Heart right ventricle (tissue), 16 donors: ENCODE measurements at places on chromosomes 1 and 21. TPM values are rescaled to one million over a fixed set of nuclear protein-coding genes. Genes with fewer than 3 reads are reported as not detected.

Gene PODN
- 19.5 TPM for total RNA-seq

Gene CLCA1
- not detected for total RNA-seq

Gene MAP7D1
- 297 TPM for total RNA-seq

Gene LYST
- total RNA-seq, result 11.5 TPM

Gene PROK1
- total RNA-seq, result not detected

Gene INTS7
- 11.4 TPM for total RNA-seq

Gene AIM2
- total RNA-seq, result 0.42 TPM

Gene LY9
- total RNA-seq, result not detected

Gene INAVA
- not detected for total RNA-seq

GRCh38 chr1:19811206-19811851 is 3.8 kb downstream of the RNF186 start:
- no peaks in the 10 kb centered on the region for H3K4me1 ChIP-seq
- no peak overlapping the region for H3K4me3 ChIP-seq
- H3K27me3 ChIP-seq, result no peaks in the 10 kb centered on the region
- DNase-seq, result no peak
- no peak overlapping the region for H3K27ac ChIP-seq
- H3K36me3 ChIP-seq, result no peaks in the 10 kb centered on the region

DNA sequence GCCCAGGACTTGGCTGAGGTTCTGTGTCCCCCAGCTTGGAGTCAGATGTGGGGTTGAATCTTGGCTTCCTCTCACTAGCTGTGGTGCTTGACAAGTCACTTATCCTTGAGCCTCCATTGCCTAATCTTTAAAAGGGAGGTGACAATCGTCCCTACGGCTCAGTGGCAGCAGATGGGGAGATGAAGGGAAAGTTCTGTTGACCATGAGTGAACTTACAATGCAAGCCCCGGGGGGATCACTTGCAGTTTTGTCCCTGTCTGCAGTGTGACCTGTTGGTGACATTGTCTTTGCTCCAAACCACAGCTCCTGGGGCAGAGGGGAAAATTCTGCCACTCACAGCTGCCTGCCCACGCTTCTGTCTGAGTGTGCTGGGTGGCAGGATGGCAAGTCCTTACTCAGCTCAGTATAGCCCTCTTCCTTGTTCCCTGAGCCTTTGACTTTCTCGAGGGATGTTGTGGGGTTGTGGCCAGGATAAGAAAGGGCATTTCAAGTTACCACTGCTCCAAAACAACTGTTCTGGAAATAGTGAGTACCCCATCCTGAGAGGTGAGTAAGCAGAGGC is 1.7 kb downstream of the PCSK9 start:
- DNase-seq, result no peak
- peaks cover 9% of the 10 kb centered on the region for H3K4me1 ChIP-seq
- H3K36me3 ChIP-seq, result no peaks in the 10 kb centered on the region
- H3K27me3 ChIP-seq, result peaks cover 61% of the 10 kb centered on the region
- H3K27ac ChIP-seq, result no peak overlapping the region
- no peak overlapping the region for H3K4me3 ChIP-seq

- peak; percentile 94 for DNase-seq
- peaks cover 4% of the 10 kb centered on the region for H3K36me3 ChIP-seq
- H3K4me1 ChIP-seq, result peaks cover 52% of the 10 kb centered on the region
- peak overlapping the region; percentile 73 for H3K27ac ChIP-seq
- peak overlapping the region; percentile 42 for H3K4me3 ChIP-seq
- no peaks in the 10 kb centered on the region for H3K27me3 ChIP-seq
Measured at GRCh38 chr1:46613661-46614603, 2.7 kb downstream of the MOB3C start.

DNA sequence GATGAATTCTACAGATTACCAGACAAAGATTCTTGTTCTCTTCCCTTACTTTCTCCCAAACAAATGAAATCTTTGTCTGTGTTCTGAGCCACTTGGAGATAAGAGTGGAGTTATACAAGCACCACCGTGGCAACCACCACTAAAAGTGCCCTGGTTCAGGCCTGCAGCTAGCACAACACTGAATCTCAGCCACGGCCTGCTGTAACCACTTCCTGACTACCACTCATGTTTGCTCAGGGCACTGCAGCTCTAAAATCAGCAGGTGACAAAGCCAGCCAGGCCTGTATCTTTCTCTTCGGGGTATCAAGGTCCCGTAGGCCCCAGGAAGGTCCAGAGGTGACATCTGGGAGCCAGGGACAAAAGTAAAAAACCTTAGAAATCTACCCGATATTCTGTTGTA is 3.2 kb upstream of the OR2T6 start:
- no peaks in the 10 kb centered on the region for H3K4me1 ChIP-seq
- H3K4me3 ChIP-seq, result no peak overlapping the region
- H3K27me3 ChIP-seq, result no peaks in the 10 kb centered on the region

DNA sequence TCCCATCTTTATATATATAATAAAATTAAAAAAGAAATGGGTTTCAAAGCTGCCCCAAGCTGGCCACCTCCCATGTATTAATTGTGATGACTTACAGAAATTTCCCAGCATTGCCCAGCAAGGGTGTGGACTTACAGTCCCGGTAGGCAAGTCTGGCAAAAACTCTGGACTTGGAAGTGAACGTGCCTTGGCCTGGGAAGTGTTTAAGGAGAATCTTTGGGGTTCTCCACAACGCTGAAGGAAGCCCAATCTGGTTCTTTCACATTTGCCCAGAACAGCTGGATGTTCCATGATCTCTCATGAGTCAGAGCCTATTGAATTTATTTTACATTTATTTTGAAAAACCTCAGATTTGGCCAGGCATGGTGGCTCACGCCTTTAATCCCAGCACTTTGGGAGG is 98.4 kb upstream of the SLC45A1 start:
- peaks cover 9% of the 10 kb centered on the region for H3K4me1 ChIP-seq
- H3K27me3 ChIP-seq, result no peaks in the 10 kb centered on the region
- H3K4me3 ChIP-seq, result no peak overlapping the region
- no peaks in the 10 kb centered on the region for H3K36me3 ChIP-seq

GRCh38 chr1:62271948-62272728 is 47.1 kb downstream of the KANK4 start:
- no peak for DNase-seq
- no peak overlapping the region for H3K4me3 ChIP-seq
- no peak overlapping the region for H3K27ac ChIP-seq

GRCh38 chr1:87556326-87556725 is 227.6 kb downstream of the LMO4 start:
- no peak for DNase-seq
- no peak overlapping the region for H3K27ac ChIP-seq
- H3K4me1 ChIP-seq, result no peaks in the 10 kb centered on the region
- H3K4me3 ChIP-seq, result no peak overlapping the region
- H3K27me3 ChIP-seq, result no peaks in the 10 kb centered on the region
- H3K36me3 ChIP-seq, result no peaks in the 10 kb centered on the region

DNA sequence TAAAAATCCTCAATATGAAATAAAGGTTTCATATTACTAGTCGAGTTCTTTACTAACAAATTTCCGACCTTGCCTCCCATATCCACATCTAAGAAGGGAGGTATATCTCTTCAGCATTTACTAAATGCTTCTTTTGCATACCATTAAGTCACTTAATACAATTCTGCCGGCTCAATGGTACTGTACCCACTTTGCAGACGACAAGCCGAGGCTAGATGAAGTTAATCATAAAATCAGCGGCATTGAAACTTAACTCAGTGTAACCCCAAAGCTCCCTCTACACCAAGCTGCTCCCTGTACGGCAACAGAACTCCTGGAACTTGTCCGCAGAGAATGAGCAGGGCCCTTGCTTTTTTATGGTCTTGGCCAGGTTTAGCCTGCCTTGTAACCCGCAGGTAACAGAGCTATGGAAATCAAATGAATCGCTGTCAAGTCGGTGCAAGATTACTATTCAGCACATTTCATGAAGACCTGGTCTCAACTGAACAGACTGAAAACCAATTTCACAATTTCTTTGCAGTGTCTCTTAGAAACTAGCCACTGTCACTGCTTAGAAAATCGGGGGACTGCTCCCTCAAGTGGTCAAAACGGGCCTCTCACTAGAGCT is 738 bp downstream of the INTS7 start:
- H3K36me3 ChIP-seq, result no peaks in the 10 kb centered on the region
- H3K27me3 ChIP-seq, result no peaks in the 10 kb centered on the region
- peak overlapping the region; percentile 67 for H3K4me3 ChIP-seq
- no peak for DNase-seq
- peak overlapping the region; percentile 90 for H3K27ac ChIP-seq

DNA sequence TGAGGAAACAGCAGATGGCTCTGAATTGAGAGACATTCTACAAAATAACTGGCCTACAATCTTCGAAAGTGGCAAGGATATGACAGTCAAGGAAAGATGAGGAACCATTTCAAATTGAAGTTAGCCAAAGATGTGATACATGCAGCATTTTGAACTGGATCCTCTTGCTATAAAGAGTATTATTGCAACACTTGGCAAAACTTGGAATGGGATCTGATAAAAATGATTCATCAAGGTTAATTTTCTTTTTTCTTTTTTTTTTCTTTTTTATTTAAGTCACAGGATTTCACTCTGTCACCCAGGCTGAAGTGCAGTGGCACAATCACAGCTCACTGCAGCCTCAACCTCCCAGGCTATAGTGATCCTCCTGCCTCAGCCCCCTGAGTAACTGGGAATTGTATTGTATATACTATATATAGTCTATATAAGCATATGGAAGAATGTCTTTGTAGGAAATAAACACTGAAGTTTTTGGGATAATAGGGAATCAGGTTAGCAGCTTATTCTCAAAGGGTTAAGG is 49.8 kb upstream of the GJA8 start:
- H3K36me3 ChIP-seq, result no peaks in the 10 kb centered on the region
- no peak overlapping the region for H3K27ac ChIP-seq
- DNase-seq, result no peak

GRCh38 chr1:179510038-179510437 is 65.7 kb downstream of the NPHS2 start:
- H3K4me1 ChIP-seq, result no peaks in the 10 kb centered on the region
- DNase-seq, result no peak
- no peak overlapping the region for H3K27ac ChIP-seq

DNA sequence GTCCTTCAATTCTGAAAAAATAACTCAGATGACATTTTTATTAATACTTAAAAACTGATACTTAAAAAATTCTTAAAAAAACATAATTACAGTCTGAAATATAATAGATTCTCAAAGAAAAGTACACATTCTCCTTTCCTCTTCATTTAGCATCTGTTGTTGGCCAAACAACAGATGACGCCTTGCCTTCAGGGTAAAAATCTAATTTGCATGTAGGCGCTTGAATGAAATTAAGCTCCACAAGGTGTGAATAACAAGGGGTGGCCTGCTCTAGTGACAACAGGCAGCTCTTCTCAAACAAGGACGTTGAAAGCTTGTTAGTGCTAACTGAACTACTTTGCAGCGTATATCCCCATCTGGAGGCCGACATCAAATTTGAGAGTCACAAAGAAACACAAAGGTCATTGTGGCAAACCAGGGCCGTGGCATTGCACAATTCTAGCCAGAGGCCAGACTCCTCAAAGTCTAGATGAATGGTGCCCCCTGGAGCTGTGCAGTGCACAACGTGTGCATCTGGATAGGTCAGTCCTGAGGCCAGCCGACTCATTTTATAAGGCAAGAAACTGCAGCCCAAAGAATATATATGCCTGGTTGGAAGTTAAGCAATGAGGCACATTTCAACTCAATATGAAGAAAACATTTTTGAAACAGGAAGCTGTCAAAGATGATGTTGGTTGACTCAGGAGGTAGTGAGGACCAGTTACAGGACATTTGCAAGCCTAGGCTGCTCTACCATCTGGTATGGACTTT is 459.2 kb upstream of the RUNX1 start:
- peak; percentile 50 for DNase-seq
- H3K27me3 ChIP-seq, result peaks cover 24% of the 10 kb centered on the region
- no peak overlapping the region for H3K27ac ChIP-seq
- H3K4me1 ChIP-seq, result no peaks in the 10 kb centered on the region

GRCh38 chr1:2208309-2209239 is 14.0 kb upstream of the FAAP20 start:
- H3K36me3 ChIP-seq, result no peaks in the 10 kb centered on the region
- peaks cover 74% of the 10 kb centered on the region for H3K4me1 ChIP-seq
- no peaks in the 10 kb centered on the region for H3K27me3 ChIP-seq
- DNase-seq, result peak; percentile 45
- H3K27ac ChIP-seq, result peak overlapping the region; percentile 94
